ENCODE measurements at places on chromosomes 16 and 17.

GRCh38 chr16:23182679-23183542 is at the start of gene SCNN1G:
TSS of gene SCNN1G (plus strand) at chr16:23182745. CDS start at chr16:23186272, 3,527 bp downstream.
- no peak for DNase-seq

- no peak for DNase-seq
Measured at GRCh38 chr16:54891346-54891745, 39.3 kb upstream of the IRX5 start.

GRCh38 chr17:68347380-68347779 is 56.1 kb downstream of the ARSG start:
- DNase-seq: no peak

GRCh38 chr17:7838090-7839075 is 4.4 kb downstream of the KDM6B start:
- no peak for DNase-seq

- no peak for DNase-seq
Measured at GRCh38 chr17:4742629-4743028, 2.9 kb upstream of the CXCL16 start.

Measured in iPS DF 6.9 (cell line).